ENCODE measurements at places on chromosomes 11 and 22.

GRCh38 chr22:30424534-30425326 lies 838 bp upstream of the MTFP1 start:
- DNase-seq = no peak

DNA sequence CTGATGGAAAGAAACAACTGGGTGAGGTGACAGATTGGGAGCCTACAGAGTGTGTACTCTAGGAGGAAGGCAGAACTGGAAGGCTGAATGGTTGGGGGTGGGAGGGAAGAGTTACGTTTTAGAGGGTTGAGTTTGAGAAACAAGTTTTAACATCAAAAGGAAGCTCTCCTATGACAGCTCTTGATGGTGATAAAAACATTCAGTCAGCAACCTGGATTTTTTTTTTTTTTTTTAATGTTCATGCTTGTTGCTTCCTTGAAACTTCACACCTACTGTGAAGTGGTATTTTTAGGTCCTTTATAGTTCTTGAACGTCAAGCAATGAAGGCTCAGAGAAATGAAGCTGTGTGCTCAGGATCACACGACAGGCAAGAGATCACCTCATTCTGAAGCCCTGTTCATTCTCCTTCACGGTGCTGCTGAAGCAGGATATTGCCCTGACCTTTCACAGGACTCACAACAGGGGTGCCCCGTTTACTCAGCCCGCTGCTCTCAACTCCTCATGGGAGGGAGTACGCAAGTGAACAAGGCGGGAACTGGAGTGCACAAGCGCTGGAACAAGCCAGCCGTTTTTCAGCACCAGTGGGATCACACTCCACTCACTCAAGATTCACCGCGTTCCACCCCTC lies 1.6 kb upstream of the TMEM109 start:
- DNase-seq = no peak

- no peak for DNase-seq
These were observed 412.3 kb upstream of the KIRREL3 start for GRCh38 chr11:127412722-127413380.

DNA sequence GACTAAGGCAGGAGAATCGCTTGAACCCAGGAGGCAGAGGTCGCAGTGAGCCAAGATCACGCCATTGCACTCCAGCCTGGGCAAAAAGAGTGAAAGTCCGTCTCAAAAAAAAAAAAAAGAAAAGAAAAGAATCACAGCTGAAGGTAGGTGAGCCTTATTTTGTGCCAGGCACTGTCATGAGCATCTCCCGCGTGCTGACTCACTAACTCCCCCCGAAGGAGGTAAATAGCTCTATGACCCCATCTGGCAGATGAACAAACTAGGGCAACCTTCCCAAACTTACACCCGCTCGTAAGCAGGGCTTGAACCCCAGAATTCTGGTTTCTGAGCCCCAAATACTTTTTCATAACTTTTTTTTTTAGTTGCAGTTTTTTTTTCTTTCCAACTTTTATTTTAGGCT lies 60.3 kb downstream of the ANO1 start:
- DNase-seq = no peak

DNA sequence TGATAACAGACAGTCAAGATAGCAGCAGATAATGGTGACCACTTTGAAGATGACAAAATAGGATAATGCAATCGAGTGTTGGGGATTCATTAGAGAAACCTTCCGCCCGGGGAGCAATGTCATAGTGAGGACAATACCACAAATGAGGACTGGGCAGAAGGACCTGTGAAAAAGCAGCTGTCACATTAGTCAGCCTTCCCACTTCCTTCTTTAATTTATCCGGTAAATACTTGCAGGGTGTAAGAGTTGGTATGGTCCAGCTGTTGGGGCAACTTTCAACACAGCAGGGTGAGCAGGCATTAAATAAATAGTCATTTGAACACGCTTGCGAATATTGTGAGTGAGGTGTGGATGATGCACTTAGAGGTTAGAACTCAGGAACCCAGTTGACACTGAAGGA lies 132.5 kb upstream of the KIRREL3 start:
- no peak for DNase-seq

DNA sequence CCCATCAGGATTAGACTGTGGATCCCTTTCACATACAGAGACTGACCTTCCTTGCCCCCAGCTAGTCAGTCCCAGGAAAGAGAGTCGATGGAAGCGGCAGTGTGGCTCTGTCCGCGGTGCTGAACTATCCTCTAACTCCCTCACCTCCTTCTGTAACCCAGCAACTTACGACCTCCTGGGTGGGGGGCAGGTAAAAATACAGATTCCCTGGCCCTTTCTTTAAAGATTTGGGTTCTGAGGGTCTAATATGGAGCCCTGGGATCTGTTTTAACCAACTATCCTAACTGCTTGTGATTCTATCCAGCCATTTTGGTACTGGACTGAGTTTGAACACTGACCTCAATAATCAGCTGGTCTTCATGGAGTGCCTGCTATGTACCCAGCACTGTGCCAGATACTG lies 23.2 kb downstream of the MFNG start:
- no peak for DNase-seq

- DNase-seq = no peak
These were observed 225.6 kb upstream of the E2F8 start for GRCh38 chr11:19466314-19466713.

DNA sequence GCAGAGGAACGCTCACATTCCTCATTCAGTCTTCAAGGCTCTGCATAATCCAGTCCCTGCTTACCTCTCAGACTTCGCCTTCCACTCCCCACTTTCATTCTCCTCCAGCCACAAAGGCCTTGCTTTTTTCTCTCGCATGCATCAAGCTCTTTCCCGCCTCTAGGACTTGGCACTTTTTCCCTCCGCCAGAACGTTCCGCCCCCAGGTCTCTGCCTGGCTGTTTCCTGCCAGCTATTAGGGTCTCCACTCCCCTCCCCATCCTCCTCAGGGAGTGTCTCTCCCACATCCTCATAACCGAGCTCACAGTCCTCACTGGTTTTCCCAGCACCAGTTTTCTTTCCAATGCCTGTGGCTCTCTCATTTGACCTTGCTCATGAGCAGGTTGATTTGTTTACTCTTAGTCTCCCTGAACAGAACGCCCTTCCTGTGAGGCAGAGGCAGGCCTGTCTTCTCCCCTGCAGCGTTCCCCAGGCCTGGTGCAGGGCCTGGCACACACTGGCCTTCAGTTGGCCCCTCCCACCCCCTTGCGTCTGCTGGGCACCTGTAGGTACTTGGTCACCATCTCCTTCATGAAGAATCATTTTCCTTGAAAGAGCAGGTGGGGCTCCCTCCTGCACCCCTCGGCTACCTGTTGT lies 75.2 kb downstream of the RTL6 start:
- DNase-seq = no peak
